ENCODE measurements at places on chromosomes 5 and 9.

DNA sequence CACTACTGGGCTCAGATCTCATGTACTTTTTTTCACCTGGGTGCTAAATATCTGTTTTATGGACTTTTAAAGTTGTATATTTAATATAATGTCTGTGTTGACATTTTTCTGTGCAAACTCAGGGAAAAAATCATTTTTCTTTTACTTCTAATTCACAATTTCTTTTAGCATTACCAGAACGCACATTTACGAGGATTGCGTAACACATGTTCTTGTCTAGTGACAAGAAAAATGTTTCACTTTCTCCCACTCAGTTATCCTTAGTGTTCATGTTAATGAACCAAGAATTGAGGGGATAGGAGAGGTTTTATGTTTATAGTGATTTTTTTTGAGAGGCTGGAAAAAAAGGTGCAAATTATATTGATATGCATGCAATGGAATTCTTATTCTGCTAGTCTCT, 86.3 kb upstream of the PJA2 start:
- no peak for DNase-seq

DNA sequence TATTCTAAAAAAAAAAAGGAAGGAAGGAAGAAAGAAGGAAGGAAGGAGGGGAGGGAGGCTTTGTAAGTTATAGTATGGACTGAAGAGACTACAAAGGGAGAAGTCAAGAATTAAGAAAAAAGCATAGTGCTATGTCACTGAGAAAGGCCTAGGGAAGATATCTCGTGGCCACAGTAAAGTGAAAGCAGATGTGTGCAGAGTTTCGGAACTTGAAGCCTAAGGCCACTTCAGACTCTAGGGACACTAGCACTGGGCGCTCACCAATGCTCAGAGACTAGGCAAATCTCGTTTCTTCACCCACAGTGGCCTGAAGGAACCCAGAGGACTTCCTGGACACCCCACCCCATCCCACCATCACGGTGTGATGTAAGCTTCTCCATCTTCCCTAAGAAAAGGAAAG, 181.4 kb upstream of the TRPM3 start:
- no peak for DNase-seq

DNA sequence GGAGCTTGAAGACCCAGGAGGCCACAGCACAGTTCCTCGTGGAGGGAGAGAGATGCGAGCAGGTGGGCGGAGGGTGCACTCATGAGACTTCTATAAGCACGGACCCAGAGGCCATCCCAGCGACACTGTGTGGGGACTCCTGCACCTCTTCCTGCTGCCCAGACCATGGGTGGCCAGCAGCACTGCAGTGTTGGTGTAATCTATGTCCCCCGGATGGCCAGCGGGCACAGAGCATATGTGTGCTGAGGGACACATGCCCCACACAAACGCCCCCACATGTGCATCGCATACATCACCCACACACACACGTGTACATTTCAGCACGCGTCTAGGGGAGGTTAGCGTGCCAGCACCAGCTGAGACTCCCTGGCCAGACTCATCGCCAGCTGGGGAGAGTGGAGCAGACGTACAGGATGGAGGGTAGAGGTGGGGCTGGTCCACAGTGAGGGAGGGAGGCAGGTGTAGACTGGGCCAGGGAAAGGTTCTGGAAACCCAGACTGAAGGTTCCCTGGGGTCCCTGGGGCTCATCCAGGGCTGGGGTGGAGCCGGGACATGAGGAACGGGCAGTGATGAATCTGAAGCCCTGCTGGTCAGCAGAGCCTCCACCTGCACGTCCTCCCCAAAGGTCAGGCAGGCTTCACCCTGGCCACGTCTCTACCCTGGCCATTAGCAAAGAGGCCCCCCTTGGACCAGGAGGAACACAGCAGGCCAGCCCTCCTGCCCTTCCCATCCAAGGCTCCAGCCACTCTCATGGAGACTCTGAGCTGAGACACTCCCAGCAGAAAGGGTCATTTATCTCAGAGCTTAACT, 27.6 kb downstream of the ADAMTS2 start:
- no peak for DNase-seq

DNA sequence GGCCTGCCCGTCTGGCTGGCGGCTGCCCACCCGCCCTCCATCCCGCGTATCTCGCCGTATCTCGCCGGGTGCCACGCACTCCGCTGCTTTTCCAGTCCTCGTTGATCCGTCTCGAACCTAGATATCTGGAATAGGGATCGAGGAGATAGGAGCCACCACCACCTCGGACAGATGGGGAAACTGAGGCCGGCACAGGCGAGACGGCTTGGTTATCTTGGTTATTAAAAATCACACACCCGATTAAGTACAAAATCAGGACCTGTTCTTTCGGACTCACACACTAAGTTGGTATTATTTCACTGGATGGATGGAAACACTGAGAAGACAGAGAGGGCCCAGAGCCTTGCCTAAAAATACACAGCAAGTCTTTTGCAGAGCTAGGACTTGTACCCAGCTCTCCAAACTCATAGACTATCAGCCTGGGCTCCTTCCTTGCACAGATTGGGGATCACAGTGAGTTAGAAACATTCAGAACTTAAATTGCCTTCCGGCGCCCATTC, 678 bp downstream of the SLC26A2 start:
- no peak for DNase-seq

GRCh38 chr9:127970401-127971313, 10.1 kb downstream of the EEIG1 start:
- peak; percentile 81 for DNase-seq
